ENCODE measurements at places on chromosomes 12 and 14.

DNA sequence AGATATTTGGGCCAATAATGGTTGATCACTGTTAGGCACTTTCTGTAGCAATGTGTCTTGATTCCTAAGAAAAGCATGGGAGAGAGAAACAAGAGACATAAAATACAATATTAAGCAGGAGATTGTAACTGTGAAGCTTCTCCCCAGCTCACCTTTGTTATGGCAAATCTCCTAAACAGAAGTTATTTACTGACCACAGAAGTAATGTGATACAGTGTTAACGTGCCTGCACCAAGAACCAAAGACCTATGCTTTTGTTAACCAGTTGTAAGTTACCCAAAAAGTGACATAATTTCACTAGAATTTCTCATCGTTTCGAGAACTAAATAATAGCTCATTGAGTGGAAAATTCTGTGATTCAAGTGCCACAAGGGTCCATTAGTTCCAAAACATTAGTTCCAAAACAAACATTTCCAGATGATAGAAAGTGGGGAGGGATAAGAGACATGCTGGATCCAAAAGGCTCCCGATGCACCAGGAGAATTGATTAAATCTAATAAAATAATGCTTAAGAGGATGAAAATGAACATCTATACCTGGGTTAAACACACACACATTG, 14.3 kb downstream of the RERG start:
- DNase-seq: no peak

GRCh38 chr12:111826992-111827391, 15.0 kb upstream of the MAPKAPK5 start:
- no peak for DNase-seq

GRCh38 chr14:97604731-97605130, 807.5 kb downstream of the VRK1 start:
- DNase-seq: no peak

- DNase-seq: no peak
Measured at GRCh38 chr12:129687731-129688130, 216.1 kb downstream of the TMEM132D start.

DNA sequence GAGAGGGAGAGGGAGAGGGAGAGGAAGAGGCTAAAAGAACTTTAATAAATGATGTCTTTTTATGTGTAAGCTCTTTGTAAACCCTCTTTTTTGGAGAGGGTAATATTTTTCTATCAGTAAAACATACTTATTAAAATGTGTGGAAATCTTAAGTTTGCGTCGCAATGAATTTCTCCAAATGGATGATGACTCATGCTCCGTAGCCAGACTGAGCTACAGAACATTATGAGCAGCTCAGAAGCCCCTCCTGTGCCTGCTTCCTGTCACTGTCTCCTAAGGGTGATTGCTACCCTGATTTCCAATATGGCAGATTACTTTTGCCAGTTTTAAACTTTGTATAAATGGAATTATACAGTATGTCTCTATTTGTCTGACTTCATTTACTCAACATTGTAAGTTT, 13.0 kb upstream of the PYGL start:
- DNase-seq: no peak

GRCh38 chr12:30687265-30687986, 8.2 kb downstream of the IPO8 start:
- no peak for DNase-seq

DNA sequence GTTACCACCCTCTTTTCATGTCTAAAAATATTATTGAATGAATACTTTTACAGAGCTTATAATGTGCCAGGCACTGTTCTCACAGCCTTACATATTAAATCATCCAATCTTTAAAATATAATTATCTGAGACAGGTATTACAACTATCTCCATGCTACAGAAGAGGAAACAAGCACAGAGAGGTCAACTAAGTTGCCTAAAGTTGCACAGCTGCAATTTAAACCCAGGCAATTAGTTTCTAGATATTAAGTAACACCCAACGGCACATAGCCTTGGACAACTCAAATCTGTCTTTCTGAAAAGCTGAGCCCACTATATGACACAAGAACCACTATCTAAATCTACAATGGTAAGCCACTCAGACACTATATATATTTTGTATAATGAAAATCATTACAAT, 92.6 kb downstream of the SLC2A13 start:
- no peak for DNase-seq

GRCh38 chr12:40597133-40597532, 95.1 kb upstream of the CNTN1 start:
- no peak for DNase-seq

DNA sequence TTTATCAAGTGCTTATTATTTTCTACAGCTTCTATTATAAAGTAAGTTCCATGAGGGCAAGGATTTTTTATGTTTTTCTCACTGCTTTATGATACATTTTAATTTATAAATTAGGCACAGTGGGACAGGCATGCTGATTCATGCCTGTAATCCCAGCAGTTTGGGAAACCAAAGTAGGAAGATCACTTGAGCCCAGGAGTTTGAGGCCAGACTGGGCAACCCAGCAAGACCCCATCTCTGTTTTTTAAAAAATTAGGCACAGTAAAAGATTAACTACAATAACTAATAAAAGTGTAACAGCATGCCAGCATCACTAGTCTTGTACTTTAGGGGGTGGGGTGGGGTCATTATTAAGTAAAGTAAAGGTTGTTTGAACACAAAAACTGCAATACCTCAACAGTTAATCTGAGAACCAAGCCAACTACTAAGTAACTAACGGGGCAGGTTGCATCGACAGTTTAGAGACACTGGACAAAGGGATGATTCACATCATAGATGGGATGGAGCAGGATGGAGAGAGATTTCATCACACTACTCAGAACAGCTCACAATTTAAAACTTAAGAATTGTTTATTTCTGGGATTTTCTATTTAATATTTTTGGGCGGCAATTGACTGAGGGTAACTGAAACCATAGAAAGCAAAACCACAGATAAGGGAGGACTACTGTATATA, 119.5 kb downstream of the PLEKHA5 start:
- no peak for DNase-seq

DNA sequence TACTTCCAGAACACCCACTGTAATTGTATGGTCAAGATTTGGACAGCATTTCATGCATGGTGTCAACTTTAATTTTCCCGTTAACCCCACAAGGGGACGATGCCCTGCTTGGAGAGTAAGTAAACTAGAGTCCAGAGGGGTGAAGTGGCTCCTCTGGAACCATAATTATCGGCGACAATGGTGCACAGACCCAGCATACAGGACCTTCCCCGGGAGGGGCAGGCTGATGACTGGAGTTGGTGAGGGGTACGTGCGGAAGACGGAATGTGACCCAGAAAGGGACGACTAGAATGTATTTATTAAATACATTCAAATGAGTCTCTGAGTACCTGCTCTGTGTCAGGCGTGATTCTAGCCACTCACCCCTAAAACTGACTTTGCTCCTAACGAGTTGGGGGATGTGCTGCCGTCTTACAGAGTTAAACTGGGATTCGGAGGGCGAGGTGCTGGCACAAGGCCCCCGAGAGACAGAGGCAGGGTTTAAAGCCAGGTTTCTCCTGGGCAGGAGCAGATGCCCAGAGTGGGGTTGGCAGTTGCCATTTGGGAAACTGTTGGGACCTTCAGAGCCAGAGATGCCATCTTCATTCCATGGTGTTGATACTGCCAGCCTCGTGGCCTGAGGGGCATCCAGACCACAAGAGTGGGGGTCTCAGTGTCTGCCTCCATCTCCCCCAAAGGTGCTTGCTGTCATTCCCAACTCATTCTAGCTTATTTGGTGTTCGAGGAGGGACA, 10.9 kb downstream of the RTL1 start:
- DNase-seq: no peak

- DNase-seq: peak; percentile 56
Measured at GRCh38 chr12:6423267-6424007, 21.3 kb upstream of the CD27 start.

- no peak for DNase-seq
Measured at GRCh38 chr12:107464644-107465043, 221.0 kb upstream of the PWP1 start.

DNA sequence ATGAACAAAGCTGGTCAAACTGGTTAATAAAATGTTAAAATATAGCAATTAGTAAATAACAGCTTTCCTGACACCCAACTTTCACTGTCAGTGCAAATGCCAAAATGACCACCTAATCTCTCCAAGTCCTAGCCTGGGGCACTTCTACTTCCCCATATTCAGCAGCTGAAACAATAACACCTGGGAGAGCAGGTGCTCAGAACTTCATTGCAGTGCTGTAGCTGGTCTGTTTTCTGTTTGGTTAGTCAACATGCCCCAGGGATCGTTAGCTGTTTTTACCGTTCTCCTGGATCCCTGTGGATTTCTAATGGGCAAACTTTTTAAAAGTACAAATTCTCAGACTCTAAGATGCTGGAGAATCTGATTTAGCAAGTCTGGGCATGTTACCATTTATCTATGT, 759.7 kb downstream of the GALC start:
- no peak for DNase-seq

- no peak for DNase-seq
Measured at GRCh38 chr14:36320897-36321381, 502 bp upstream of the MBIP start.

DNA sequence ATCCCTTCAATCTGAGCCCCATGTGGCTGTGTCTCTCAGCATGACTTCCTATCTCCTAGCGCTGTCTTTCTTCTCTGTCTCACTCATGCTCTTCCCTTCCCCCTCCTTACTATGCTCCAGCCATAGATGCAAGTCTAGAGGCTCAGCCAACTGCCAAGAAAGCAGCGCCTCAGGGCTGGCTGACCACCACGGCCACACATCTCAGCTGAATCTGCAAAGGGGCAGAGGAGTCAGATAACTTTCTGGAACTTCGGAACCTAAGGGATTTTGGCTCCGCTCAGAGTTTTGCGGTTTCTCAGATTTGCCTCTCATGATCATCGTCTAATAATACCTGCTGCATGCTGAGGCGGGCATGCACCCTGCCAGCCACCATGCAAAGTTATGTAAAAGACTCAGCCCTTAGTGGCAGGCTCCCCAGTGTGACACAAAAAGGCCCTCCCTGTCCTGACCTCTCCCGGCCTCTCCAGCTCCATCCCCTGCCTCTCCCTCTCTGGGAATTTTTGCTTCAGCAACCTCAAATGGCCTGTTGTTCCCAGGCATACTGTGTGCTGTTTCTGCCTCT, 5.0 kb upstream of the FGF6 start:
- no peak for DNase-seq

- no peak for DNase-seq
Measured at GRCh38 chr14:65000898-65001591, 14.3 kb downstream of the FNTB start.

DNA sequence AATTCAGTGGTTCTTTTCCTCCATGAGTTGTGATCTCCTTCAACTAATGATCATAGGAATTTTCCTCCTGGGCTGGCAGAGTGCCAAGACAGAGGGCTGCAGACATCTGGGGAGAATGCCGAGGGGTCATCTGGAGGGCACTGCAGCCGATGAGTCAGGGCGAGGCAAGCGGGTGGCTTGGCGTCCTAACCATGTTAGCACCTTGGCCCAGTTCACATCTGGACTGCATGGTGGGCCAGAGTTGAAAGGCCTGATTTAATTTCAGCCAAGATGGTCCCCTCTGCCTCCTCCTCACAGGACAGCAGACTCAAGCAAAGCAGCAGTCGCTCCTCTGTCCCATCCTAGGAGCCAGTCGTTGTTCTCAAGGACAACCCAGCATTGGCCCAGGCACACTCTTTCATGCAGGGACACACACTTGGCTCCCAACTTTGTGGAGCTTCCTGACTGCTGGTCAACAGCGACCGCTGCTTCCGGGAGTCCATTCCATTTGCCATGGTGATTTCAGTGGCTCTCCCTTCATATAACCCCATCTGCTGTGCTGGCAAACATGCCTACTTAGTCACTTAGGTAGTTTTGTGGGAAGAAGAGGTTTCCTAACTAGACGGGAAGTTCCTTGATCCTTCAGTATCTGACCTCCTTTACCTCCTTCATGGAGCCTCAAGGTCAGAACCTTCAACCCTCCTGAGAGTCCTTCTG, 161.8 kb downstream of the TTC8 start:
- no peak for DNase-seq

DNA sequence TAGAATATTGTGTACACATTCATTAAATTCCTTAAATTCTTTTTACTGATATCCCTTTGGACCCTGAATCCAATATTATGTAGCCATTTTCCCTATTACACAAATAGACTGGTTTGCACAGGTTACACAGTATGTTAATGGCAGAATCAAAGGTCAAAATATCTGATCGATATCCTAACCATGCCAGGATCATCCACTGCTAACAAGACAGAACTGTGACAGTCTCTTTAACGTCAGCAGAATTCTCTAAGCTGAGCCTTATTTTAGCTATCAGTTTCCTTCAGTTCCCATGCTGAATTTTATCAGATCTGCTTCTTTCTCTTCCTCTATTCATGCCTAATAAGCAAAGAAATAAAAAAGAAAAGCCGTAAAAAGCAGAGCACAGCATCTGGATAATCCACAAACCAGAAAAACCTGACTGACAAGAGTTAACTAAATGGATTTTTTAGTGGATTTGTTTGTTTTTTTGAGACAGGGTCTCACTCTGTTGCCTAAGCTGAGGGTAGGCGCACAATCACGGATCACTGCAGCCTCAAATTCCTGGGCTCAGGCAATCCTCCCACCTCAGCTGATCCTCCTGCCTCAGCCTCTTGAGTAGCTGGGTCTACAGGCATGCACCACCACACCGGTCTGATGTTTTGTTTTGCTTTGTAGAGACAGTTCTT, 130.4 kb downstream of the PAWR start:
- DNase-seq: no peak

- DNase-seq: no peak
Measured at GRCh38 chr12:22231836-22232235, 102.7 kb downstream of the ST8SIA1 start.

DNA sequence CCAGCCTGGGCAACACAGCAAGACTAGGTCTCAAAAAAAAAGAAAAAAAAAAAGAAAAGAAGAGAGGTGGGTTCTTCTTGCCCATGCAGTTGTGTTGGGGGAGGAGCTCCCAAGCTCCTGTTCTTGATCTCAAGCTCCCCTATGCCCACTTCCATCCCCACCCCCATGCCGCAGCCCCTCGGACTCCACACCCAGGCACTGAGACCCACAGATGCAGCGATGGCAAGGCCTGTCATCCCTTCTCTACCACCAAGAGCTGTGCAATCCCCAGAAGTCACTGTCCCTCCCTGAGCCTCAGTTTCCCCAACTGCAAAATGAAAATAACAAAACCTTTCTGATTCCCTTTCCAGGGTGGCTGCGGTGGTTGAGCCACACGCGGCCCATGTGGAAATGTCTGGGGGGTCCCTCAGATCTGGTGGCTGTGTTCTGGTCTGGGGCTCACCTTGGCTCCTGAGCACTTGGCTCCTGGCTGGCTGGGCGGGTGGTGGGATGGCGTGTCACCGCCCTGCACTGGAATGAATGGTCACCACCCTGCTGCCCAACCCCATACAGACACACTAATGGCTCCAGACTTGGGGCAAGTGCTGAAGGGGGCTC, 22.6 kb upstream of the KIF26A start:
- no peak for DNase-seq

- no peak for DNase-seq
Measured at GRCh38 chr12:121701667-121702277, 10.8 kb upstream of the TMEM120B start.

DNA sequence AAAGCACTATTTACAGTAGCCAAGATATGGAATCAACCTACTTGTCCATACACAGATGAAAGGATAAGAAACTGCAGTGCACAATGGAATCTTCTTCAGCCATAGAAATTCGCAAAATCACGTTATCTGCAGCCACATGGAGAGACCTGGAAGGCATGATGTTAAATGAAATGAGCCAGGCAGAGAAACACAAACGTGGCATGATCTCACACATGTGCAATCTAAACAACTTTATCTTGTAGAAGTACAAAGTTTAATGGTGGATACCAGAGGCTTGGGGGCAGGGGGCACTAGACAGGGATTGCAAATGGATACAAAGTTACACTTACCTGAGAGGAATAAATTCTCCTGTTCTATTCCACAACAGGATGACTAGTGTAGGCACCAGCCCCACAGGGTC, 24.1 kb downstream of the ASCL4 start:
- DNase-seq: no peak

GRCh38 chr12:67145692-67146091, 123.5 kb upstream of the CAND1 start:
- DNase-seq: no peak
